ENCODE measurements at places on chromosomes 5 and 9. TPM values are rescaled to one million over a fixed set of nuclear protein-coding genes. Genes with fewer than 3 reads are reported as not detected.
A peak's percentile ranks its signal among the peaks of the same experiment; 100 is the strongest.

GRCh38 chr9:136262671-136263178 is 17.1 kb upstream of the QSOX2 start:
- DNase-seq: no peak

DNA sequence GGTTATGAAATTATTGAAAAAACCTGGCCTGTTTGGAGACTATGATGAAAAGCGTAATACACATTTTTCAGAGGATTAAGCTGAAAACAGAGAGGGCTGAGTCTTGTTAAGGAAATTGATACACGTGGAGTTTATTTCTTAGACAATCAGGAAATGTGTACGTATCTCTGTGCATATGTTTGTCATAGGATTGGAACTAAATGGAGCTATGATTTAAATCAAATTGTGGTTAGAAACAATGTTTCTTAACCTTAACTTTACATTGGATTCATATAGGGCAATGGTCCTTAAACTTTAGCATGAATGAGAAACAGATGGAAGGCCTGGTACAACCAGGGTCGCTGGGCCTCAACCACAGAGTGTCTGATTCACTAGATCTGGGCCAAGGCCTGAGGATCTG is 451.6 kb downstream of the CDH18 start:
- no peak for DNase-seq

DNA sequence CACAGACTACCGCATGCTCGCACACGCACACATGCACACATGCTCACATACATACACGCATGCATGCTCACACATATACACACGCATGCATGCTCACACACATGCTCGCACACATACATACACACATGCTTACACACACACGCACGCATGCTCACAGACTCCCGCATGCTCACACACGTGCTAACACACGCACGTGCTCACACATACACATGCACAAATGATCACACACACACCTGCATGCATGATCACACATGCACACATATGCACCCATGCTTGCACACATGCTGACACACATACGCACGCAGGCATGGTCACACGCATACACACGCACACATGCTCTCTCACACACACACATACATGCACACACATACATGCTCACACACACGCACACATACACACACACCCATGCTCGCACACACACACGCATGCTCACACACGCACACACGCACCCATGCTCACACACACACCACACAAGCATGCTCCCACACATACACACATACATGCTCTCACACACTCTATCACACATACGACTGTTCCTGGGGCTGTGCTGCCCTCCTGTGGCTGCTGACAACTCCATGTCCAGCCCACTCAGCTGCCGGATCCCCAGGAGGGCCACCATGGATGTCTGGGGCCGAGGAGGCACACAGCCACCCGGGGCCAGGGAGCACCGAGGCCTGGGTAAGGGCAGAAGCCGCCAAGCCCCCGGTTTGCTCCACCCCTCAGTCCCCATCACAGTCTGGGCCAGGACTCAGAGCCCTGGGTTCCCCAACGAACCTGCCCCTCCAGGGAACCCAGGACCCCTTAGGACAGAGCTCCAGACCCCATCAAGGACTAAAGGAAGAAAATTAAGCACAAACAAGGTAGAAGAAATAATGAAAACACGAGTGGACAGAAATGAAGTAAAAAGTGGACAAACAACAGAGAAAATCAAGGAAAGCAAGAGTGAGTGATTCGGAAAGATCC is 31.4 kb upstream of the EGFL7 start:
- DNase-seq: peak; percentile 92

DNA sequence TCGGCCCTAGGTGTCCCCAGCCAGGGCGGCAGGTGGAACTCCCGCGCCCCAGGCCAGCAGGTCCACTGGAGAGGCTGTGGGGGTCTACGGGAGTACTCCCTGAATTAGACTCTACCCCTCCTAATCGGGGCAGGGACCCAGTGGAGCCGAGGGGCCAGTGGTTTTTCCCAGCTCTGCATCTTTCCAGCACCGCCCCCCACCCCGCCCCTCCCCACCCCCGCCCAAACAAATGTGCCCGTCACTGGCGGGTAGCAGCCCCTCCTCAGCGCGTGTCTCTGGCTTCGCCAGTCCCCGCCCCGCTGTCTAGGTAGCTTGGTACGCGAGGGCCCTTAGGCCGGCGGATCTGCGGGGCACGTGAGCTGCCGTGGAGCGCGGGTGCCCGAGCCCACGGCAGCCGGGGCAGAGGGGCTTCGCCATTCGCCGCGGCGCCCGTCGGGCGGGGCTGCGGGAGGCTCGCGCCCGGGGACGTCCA is 7.0 kb downstream of the UNC5A start:
- no peak for DNase-seq

CLTA gene
- 66.5 TPM for total RNA-seq

DNA sequence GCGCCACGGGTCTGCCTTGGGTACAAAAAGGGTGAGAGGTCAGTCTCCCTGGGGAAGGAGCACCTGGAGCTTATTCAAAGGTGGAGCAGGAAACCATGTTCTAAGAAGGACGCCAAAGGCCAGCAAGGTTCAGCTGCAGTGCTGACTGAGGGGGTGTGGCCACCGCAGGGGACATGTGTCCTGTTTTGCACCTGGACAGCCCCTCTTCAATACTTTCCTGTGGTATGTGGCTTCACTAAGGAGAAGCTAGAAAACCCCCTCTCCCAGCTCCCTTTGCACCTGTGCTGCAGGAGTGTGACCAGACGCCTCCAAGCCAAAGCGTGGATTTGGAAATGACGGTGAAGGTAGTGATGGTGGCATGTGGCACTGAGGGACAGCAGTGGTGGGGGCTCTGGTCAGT is 23.6 kb downstream of the TRIM14 start:
- DNase-seq: no peak

DNA sequence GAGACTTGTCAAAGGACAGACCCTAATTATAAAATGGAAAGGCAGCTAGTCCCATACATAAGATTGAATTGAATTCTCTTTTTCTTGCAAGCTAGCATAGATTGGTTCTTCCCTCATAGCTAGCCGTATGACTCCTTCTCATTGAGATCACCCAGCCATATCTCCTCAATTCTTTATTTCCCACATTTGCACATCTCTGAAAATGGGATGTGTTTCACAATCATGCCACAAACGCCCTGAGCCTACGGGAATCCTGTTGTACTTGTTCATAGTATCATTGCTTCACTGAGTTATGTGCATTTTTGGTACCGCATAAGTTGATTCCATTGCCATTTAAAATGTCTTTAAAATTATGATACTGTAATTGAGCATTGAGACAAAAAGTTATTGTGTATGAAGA is 90.5 kb downstream of the PCSK1 start:
- DNase-seq: no peak

- DNase-seq: no peak
Observed at GRCh38 chr5:157582731-157583620, 7.4 kb upstream of the ADAM19 start.

DNA sequence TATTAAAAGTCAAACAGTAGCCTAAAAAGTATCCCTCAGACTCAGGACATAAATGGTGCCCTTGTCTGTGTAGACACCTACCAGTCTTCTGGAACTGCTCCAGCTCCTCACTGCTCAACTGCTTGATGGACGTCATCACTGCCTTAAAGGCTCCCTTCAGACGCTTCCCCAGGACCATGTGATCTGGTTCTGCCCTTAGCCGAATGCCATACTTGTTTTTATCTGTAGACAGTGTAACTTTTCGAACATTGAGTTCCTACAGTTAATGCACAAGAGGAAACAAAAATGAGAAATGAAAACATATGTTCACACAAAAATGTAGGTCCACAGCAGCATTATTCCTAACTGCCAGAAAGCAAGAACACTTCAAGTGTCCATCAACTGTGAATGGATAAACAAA is 46.2 kb downstream of the IARS1 start:
- DNase-seq: no peak

DNA sequence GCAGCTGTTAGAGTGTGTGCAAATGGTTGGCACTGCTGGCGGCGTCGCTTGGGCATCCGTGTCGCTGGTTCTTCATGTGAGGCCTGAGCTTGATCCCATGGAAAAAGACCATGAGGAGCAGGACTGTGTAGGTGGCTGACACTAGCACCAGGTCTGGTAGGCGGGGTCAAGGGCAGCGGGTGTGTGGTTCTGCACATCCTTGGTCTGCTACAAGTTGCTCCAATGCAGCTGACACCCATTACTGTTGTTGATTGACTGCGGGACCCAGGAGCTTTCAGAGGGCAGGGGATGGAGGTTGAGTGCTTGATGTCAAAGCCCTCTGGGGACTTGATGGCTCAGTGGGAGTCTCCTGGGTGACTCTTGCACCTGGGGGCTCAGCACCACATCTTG is 29.0 kb upstream of the PITX1 start:
- DNase-seq: no peak

GRCh38 chr9:109652971-109653370 is 127.0 kb upstream of the PALM2AKAP2 start:
- no peak for DNase-seq
